ENCODE measurements at places on chromosomes 3 and 15.

DNA sequence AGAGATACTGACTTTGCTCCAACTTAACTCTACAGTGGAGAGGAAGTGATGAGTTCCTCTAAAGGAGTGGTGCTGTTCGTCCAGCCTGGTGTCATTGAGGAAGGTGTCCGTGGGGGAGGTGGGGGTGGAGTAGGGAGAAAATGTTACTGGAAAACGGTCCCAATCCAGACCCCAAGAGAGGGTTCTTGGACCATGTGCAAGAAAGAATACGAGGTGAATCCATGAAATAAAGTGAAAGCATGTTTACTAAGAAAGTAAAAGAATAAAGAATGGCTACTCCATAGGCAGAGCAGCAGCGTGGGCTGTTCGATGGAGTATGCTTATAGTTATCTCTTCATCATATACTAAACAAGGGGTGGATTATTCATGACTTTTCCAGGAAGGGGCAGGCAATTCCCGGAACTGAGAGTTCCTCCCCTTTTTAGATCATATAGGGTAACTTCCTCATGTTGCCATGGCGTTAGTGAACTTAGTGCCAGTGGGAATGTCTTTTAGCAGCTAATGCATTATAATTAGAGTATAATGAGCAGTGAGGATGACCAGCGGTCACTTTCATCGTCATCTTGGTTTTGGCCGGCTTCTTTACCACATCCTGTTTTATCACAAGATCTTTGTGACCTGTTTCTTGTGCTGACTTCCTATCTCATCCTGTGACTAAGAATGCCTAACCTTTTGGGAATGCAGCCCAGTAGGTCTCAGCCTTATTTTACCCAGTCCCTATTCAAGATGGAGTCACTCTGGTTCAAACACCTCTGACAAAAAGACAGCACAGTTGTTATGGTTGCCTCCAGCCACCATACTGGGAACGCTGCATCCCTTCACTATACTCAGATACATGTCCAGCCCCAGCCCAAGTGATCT lies 38.6 kb downstream of the CLEC3B start:
- no peak for DNase-seq

GRCh38 chr3:177831361-177831760 lies 634.1 kb upstream of the TBL1XR1 start:
- no peak for DNase-seq

DNA sequence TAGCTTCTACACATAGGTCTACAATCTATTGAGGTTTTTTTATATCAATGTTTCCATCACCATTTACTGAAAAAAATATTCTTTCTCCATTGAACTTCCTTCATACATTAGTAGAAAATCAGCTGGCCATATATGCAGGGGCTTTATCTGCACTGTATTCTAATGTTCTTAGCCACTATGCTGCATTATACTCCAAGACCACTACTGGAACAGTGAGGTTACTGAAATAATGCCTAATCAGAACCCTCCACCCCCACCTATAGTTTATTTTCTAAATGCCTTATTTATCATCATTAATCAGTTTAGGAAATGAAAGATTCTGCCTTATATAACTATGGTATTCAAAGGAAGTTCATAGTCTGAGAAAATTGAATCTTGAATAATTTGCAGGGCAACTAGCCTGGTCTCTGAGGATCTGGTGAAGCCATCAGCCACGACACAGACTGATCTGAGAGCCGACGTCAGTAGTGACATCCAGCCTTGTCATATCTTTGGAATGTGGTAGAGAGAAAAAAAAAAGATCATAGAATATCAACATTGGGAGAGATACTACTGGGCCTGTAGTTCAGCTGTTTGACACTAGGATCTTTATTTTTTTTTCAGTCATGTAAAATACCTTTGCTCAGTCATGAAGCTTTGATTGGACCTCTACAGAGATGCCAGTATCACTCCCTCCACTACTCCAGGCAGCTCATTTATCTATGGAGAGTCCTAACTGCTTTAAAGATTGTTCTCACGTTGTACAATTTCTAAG lies 66.6 kb downstream of the P3H2 start:
- no peak for DNase-seq

GRCh38 chr15:31223478-31224350 lies 102.9 kb upstream of the KLF13 start:
- DNase-seq = no peak

GRCh38 chr3:12815719-12816118 lies 19.2 kb downstream of the CAND2 start:
- DNase-seq = no peak

GRCh38 chr15:62572797-62573196 lies 407.7 kb upstream of the C2CD4B start:
- DNase-seq = no peak

DNA sequence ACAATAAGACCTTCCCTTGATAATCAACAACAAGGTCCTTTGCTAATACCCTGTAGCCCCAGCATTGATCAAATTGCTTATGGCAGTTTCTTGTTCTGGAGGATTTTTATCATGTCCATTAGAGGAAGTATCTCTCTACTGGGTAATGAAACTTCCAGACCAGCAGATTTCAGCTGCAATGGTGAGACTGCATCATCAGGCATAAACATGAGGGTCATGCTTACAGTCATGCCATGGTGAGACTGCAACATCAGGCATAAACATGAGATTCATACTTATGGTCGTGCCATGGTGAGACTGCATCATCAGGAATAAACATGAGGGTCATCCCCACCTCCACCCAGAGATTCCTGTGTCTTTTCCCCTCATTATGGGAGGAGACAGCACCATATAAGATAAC lies 129.0 kb upstream of the LIPC start:
- no peak for DNase-seq

- DNase-seq = no peak
These were observed 828.6 kb upstream of the NR2F2 start for GRCh38 chr15:95501865-95502264.

DNA sequence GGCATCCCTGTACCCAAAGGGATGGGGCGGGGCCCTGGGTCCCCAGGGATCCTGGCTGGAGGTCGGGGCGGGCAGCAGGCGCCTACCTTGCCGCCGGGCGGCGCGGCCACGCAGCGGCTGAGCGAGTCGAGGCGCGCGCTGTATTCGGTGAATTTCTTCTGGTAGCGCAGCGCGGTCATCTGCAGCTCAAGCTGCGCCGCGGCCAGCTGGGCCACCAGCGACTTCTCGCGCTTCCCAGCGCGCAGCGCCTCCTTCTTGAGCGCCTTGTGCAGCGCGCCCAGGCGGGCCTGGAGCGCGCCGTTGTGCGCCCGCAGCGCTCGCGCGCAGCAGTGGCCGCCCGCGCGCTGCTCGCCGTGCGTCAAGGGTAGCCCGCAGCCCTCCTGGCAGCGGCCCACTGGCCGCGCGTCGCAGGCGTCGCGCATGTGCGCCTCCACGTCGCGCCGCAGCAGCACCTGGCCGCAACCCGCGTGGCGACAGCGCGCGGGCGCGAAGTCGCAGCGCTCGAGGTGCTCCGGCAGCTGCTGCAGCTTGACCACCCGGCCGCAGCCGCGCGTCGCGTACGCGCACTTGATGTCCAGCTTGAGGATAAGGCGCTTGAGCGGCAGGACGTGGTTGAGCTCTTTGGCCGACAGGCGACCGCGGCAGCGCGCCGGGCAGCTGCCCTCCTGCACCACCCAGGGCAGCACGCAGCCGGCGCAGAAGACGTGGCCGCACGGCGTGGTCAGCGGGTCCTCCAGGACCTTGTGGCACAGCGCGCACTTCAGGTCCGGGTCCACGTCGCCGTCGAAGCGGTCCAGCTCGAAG lies 522 bp downstream of the PDZRN3 start:
- DNase-seq = no peak

GRCh38 chr15:101121511-101122090 lies 130.2 kb downstream of the CHSY1 start:
- DNase-seq = no peak

GRCh38 chr3:22729212-22729611 lies 473.9 kb upstream of the UBE2E2 start:
- DNase-seq = no peak

DNA sequence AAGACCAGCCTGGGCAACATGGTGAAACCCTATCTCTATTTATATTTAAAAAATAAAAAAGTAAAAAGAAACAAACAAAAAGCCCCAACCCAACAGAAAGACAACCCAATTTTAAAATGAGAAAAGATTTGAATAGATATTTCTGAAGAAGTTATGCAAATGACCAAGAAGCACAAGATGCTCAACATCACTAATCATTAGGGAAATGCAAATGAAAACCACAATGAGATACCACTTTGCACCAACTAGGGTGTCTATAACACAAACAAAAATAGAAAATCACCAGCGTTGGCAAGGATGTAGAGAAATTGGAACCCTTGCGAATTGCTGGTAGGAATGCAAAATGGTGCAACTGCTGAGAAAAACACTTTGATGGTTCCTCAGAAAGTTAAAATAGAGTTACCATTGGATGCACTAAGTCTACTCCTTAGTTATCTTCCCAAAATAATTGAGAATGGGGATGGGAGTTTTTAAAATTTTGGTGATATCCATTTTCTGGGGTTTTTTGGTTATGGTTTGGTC lies 45.8 kb upstream of the CCNB2 start:
- DNase-seq = no peak

DNA sequence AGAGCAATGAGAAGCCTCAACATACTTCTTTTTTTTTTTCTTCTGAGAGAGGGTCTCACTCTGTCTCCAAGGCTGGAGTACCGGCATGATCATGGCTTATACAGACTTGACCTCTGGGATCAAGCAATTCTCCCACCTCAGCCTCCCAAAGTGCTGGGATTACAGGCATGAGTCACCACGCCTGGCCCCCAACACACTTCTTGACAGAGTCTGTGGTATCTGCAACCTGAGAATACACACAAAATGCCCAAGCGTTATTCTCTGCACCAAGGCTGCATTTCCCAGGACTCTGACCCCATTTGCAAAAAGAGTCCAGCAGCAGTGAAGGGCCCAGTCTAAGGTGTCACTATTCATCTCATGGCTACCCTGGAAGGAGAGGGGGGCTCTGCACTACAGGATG lies 42.7 kb upstream of the BLM start:
- DNase-seq = no peak

DNA sequence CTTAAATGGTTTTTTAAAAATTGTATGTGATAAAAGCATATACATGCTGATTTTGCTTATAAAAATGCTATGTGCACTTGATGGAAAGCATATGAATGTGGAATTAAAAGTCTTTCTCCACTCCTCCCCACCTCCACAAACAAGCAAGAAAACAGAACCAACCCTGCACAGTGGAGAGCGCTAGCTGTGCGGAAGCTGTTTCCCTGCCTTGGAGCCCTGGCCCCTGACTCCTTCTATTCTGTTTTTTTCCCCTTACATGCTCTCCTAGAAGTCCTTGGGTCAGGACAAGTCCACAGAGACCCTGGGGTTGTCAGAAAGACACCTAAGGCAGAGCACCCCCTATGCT lies 64.2 kb downstream of the BOC start:
- DNase-seq = no peak

DNA sequence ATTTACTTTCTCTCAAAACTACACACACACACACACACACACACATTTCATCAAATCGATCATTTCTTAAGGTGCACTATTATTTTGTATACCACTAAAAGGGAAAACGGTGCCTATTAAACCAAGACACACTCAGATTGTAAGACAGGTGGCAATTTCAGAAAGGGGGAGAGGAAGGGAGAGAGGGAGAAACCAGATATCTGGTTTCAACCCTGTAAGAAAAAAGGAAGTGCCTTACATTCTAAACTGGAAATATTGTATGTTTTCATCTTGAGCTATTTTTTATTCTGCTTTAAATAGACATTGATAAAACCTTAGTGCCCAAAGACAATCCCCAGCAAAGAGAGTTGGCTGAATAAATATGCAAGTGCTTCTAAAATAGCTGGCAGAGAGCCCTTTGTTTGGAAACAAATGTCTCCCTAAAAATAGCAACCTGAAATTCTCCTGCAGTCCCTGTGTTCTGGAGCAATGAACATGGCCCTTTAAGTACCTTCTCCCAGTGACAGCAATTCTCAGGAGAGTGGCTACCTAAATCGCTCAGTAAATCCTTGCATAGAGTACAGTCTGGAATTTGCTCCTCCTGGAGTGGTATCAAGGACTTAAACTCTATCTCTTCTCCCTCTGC lies 85.7 kb downstream of the RARB start:
- DNase-seq = no peak

- peak; percentile 7 for DNase-seq
These were observed 481.9 kb upstream of the CNTN4 start for GRCh38 chr3:1616744-1617143.

DNA sequence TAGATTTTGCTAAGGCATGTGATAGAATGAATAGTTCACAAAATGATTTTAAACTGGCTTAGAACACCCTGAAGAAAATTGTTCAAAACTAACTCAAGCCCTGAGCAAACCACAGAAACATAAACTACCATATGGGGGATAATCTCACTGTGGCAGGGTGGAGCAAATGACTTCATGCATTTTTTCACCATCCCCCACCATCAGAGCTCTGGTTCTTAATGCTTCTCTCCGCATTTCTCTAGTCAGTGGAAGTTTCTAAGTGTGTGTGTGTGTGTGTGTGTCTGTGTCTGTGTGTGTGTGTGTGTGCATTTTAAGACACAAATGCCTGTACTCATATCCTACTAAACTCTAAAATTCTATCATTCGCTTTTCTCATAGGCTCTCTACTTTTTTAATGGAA lies 107.1 kb upstream of the PHLDB2 start:
- DNase-seq = no peak

DNA sequence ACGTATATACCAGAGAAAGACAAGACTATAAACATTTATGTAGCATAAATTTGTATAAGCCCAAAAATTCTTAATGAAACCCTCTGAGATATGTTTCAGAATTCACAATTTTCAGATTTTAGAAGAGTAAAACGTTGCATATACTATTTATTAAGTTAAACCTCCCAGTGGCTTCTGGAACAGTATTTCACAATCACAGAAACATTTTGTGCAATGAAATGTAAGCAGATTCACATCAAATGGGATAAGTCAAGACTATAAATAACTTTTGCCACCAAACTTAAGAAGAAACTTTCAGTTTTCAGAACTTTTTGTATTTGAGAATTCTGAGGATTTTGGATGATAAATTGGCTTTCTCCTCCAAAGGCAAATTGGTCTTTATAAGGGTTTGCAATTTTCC lies 9.2 kb downstream of the SLTM start:
- DNase-seq = no peak

DNA sequence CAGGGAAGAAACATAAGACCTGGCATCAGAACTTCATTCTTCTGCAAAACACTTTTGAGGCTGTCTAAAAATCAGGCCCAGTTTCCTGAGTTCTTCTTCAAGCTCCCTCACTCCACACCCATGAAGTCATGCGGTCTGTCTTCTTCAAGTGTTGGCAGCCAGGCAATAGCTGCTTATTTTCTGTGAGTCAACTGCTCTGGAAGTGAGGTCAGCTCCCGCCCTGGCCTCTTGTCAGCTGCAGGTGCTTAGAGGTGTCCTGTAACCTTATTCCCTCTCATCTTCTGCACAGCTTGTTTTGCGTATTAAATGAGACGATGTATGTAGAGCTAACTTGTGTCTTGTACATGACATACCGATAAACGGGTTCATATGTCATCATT lies 226.1 kb downstream of the ADAMTS17 start:
- no peak for DNase-seq

Data from NCI-H1694 (cell line).